GDM1 (cell line): ENCODE measurements at places on chromosomes 2 and 18.
A peak's percentile ranks its signal among the peaks of the same experiment; 100 is the strongest.

- DNase-seq: no peak
These were observed 12.7 kb downstream of the NEU4 start for GRCh38 chr2:241821460-241822263.

DNA sequence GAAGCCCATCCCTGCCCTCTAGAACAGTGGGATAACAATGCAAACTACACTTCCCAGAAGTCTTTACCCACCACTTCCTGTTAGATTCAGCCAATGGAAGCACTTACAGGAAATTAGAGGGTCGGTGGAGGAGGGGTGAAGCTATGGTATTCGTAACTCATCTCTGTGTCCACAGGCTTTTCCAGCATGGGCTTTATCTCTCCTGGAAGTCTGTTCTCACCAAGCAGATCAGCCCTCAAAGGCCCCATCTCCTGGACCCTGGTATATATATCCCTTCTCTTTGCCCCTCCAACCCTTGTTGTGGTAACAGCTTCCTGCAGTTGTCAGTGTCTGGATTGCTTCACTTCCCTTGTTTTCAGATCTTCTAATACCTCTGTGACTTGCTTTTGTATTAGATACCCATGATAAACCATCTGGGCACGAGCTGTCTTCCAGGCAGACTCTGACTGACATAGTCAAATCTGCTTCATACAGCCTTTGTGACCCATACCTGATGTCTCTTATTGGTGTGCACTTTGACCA, 475.0 kb upstream of the POU3F3 start:
- DNase-seq: peak; percentile 56

GRCh38 chr2:153808679-153809078, 63.0 kb upstream of the GALNT13 start:
- no peak for DNase-seq

GRCh38 chr2:241156971-241157441, 6.7 kb downstream of the PPP1R7 start:
- peak; percentile 41 for DNase-seq

- DNase-seq: no peak
These were observed 36.2 kb downstream of the CAPN13 start for GRCh38 chr2:30770816-30771576.

DNA sequence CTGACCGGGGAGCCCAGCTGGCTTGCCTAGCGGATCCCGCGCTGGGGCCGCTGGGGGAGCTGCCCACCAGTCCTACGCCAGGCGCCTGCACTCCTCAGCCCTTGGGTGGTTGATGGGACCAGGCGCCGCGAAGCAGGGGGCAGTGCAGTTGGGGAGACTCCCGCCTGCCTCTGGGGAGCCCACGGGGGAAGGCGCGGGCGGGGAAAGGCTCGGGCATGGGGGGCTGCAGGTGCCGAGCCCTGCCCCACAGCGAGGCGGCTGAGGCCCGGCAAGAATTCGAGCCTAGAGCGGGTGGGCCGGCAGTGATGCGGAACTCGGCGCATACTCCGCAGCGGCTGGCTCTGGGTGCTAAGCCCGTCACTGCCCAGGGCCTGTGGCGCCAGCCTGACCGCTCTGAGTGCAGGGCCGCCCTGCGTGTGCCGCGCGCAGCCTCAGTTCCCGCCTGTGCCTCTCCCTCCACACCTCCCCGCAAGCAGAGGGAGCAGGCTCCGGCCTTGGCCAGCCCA, 249.1 kb upstream of the TEKT4 start:
- no peak for DNase-seq

GRCh38 chr2:65316072-65316471, 88.4 kb downstream of the ACTR2 start:
- DNase-seq: no peak

DNA sequence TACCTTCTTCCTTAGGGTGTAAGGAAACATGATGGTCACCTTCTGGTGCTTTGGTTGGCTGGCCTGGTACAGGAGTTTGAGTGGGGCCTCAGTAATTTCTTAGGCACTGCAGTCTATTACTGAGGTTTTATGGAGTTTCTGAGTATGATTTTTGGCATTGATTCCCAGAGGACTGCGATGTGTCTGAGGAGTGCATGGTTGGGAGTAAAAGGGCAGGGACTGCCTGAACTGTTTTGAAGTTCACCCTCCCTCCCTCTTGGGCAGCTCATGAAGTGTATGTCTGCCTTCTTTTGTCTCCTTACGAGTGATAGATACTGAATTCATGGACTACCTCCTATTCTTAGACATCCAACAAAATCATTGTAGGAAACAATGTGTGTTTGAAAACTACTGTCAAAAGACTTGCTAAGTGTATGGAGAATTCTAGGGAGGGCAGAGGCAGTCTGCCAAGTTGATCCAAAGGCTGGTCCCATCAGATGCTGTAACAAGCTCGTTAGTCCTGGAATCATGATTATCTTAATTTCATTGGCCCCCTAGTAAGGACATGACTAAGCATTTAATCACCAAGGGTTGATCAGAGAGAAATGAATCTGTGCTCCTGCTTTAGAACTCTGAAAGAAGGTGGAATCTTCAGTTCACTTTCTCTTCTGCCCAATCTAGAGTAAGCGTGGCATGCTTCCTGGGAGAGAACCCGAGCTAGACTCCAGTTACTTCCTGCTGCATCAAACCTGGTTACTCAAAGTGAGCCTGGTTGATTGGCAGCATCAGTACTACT, 26.5 kb downstream of the LYPD6B start:
- no peak for DNase-seq
